ENCODE measurements at places on chromosomes 11 and 22.

- no peak for DNase-seq
Measured at GRCh38 chr11:86126862-86127261, 58.0 kb upstream of the PICALM start.

GRCh38 chr11:61667684-61668305 is 12.4 kb upstream of the DAGLA start:
- DNase-seq: no peak

DNA sequence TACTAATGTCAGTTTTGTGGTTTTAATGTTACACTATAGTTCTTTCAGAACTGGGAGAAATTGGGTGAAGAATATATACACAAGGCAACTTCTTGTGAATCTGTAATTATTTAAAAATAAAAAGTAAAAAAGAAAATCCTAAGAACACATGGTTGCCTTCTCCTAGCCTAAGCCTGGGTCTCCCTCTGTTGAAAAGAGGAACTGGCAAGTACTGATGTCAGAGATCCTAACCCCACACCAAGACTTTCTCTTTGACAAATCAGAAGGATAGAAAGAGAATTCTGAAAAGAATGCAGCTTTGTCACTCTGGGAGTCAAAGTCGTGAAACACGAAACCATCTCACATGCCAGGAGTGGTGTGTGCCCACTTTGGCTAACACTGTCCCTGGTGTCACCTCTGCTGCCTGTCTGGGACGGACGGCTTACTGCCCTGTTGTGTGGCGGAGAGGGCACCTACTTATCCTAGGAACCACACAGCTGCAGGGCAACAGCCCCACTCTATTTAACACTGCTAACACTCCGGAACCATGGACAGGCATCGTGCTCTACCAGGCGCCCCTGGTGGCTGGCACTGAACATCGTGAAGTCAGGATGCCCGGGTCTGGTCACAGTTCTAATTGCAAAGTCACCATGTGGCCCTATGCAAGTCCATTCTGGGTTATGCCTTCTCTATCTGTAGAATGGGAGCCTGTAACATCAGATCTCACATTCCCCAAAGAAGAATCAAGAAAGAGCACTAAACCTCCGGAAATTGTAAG is 108.7 kb upstream of the CD82 start:
- DNase-seq: no peak

DNA sequence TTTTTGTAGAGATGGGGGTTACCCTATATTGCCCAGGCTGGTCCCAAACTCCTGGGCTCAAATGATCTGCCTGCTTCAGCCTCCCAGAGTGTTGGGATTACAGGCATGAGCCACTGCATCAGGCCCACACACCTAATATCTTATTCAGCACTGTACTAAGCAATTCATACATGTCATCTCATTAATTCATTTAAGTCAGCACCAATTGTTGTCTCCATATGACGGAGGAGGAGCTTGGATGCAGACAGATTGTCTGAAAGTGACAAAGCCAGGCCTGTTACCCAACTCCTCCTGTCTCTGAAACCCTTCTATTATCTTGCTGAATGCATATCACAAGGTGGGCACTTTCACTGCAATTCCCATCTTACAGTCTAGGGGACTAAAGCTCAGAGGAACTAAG is 57.5 kb upstream of the ALX4 start:
- no peak for DNase-seq

GRCh38 chr11:13269775-13270174 is 7.8 kb upstream of the BMAL1 start:
- DNase-seq: no peak

DNA sequence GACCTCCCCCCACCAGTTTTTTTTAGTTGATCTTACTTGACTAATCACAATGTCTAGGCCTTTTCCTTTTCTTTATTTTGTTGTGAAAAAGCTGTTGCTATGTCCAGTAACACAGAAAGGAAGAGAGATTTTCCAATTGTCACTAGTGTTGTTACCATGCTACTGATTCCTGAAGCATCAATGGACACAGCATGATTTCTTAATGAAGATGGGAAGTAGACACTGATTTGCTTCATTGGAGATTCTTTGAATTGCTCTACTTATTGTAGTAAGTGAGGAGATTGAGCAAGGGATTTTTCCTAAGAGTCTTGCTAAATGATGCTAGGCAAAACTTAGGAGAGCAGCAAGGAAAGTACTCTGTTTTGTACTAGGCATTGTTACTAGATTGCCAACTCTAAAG is 4.6 kb downstream of the AASDHPPT start:
- no peak for DNase-seq

- no peak for DNase-seq
Measured at GRCh38 chr22:49450498-49450897, 377.2 kb downstream of the BRD1 start.

GRCh38 chr11:77819921-77820564 is 479 bp downstream of the RSF1 start:
- DNase-seq: peak; percentile 3

DNA sequence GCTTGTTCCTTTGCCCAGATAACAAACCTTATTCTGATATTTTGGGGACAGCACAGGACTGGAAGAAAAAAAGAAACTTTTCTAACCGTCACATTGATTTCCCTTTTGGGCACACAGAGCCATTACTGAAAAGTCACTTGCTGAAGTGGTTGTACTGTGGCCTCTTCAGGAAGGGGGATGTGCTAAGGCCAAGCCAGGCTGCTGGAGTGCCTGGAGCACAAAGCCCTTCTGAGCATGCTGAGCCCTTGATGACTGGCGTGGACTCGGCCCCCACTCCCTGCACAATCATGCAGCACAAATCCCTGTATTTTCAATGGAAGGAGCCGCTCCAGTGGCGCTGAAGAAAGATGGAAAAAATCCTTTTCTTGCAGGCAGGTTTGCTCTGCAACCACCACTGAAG is 164.2 kb downstream of the NTM start:
- DNase-seq: no peak

DNA sequence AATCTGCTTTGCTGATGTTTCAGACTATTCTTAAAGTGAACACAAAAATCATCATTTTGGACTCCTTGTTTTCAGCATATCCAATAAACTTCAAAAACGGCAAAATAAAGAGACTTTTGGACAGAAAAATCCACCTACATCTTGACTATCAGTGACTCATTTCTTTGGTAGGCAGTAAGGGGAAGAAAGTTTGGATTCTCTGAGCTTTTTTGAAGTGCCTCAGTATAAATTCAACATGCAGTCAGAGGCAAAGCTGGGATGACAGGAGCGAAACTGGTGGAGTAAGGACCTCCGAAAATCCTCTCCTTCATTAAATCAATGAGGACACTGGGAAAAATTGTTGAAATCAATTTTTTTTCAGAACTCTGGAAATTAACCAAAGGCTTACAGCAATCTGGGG is 29.7 kb downstream of the EFCAB6 start:
- DNase-seq: no peak

DNA sequence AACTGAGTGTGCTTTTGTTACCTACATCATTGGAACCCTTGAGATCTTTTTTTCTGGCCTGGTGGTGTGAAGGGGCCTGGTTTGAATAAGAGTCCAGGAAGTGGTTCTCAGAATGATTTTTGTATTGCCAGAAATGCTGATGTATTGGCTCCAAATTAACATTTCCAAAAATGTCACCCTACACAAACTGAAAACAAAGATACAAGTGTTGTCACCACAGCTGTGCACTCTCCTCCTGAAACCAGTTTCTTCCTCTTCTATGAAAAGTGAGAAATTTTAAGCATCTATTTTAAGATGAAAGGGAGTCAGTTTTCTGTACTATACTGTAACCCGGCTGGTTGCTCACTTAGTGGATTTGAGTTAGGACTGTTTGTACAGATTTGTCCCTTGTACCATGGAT is 218.8 kb downstream of the PGR start:
- DNase-seq: no peak

DNA sequence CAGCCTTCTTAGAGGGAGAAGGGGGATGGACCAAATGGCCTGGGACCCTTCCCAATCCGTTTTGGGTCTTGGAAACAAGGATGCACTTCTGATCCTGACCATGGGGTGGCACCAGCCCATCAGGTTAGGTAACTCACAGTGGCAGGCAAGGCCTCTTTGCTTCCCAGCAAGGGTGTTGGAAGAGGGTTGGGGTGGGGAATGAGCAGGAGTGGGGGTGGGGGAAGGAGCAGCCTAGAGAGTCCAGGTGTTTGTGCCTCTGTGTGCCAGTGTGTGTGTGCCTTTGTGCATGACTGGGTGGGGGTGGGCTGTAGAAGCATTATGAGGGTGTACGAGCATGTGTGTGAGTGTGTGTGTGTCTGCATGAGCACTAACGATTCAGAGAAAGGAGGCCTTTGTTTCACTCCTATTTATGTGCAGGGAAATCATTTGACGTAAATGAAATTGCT is 213.1 kb downstream of the INSC start:
- no peak for DNase-seq

DNA sequence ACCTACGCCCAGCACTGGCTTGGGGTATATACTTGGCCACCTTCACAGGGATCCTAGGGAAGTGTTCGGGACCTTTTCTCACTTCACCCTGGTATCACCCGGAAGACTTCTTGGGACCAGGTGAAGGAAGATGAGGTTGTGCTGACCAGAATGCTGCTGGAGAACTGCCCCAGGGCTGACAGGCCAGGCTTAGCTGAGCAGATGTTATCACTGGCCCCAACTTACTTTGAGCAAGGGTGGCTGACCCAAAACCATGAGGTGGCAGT is 4.5 kb downstream of the FTH1 start:
- no peak for DNase-seq

DNA sequence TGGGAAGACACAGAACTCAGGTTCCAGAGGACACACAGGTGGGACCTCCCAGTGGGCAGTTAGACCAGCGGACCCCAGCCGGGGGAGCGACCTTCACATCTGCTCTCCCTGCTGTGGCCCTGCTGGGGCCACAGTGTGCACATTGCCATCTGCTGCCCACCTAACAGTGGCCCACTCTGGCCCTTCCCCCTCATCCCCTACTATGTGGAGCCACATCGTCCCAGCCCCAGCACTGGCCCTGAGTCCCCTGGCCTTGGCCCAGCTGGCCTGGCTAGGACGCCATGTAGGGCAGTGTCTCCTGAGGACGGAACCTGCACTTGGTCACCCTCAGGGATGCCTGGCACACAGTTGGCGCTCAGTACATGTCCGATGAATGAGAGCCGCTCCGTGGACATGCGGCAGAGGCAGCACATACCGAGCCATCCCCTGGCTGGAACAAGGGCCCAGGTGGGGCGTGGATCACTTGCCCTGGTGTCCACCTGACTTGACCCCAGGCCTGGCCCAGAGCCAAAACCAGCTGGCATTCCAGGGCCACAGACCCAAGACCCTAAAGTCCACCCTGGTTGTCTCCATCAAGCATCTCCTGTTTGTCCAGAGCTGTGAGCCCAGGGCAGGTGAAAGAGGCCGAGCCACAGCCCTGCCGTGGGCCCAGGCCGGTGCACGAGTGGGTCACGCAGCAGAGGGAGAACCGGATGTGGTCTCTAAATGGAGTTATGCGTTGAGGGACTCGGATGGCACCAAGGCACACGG is 93.1 kb upstream of the FGF3 start:
- DNase-seq: no peak

DNA sequence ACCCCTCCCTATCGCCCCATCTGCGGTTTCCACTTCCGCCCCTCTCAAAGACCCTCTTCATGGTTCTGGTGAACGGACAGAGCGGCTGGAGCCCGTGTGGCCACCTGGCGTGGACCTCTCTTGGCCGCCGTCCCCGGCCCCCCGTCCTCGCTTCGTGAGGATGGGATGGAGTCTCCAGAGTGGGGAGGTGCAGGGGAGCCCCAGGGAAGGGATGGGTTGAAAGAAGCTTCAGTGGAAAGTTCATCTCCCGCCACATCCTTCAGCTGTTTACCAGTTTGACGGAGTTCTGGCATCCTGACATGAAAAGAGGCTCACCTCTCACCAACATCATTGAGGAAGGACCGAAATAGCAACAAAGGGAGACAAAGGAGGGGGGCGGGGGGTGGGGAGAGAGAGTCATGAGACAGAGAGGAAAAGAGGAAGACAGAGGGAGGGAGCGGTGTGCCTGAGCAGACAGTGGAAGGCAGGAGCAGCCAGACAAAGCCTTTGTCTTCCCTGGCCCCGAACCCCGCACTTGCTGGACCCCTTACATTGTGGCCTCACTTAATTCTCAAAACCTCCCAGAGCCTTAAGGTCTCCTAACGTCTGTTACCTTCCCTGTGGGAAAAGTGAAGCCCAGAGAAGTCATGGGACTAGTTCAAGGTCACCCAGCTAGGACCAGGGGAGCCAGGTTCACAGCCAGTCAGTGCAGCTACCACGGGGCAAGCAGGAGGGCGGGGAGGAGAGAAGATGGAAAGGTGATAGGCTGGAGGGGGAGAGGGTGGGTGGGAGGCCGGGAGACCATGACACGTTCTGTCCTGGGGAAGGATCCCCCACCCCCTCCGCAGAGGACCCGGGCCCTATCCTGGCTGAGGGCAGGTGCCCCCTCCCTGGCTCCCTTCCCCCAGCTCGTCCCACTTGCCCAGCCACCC is 54.9 kb downstream of the CD6 start:
- DNase-seq: no peak

GRCh38 chr11:35214226-35214770 is 75.3 kb downstream of the CD44 start:
- DNase-seq: no peak

DNA sequence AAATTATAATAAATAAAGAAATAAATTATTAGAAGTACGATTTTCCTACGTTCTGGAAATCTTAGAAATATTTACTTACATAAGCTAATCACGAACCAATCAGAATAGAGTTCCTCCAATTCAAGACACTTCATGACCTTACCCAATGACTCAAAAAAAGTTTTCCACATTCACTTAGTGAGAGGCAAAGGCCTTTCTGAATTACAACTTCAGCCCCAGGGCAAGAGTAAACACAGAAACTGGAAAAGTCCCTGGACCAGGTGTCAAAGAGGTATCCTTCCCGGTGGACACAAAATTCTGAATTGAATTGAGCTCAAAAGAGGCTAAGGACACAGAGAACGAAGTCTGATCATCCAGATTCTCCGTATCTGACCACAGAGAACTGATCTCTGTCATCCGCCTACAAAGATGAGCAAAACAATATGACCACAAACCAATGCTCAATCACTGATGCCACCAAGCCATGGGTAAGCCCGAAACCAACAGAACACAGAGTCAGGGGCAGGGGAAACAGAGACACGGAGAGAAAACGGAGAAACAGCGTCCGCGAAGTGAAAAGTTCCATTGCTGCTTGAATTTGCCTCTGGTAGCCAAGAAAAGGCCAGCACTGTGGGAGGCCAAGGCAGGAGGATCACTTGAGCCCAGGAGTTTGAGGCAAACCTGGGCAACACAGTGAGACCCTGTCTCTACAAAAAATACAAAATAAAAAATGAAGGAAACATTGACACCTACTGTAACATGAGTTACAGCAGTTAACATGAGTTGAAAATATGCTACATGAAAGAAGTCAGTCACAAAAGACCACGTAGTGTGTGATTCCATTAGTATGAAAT is 6.8 kb downstream of the BID start:
- peak; percentile 30 for DNase-seq

- DNase-seq: no peak
Measured at GRCh38 chr22:27868732-27869282, 50.2 kb downstream of the PITPNB start.
